BJ (cell line): ENCODE measurements at places on chromosomes 7 and 10.

GRCh38 chr10:131920151-131920550, 19.3 kb downstream of the PPP2R2D start:
- DNase-seq = no peak

DNA sequence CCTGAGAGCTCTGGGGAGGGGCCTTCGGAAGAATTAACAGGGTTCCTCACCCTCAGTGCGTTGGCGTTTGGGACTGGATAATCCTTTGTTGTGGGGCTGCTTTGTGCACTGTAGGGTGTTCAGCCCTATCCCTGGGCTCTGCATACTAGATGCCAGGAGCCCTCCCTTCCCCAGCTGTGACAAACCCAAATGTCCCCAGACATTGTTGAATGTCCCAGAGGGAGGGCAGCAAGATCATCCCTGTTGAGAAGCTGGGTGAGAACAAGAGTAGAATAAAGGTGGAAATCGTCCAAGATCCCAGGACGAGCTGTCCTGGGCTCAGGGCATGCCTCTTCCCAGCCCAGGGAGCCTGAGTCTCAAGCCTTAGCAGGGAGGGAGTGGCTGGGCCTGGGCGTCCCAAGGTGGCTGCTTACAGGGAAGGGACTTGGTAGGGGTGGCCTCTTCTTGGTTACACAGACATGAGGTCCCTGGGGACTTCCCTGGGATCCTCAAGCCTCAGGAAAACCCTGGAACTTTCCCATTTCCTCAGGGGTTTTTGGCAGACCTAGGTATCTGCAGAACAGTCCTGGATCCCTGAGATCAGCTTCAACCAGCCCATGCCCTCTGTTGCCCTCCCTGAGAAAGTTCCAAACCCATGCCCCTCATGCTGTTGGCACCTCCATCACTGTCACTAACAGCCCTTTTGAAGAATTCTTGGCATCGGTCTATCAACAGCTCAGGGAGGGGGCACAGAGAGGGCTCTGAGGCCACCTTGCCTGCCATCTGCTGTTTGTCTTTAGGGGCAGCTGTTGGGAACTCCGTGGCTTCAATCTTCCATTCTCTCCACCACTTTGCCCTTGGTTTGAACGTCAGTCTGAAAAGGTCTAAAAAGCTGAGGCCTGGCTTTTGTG, 53.7 kb downstream of the GOLGA7B start:
- DNase-seq = no peak

GRCh38 chr7:134792968-134793367, 13.5 kb downstream of the CALD1 start:
- no peak for DNase-seq

- DNase-seq = peak; percentile 84
Measured at GRCh38 chr10:31242902-31243301, 76.1 kb upstream of the ZEB1 start.

GRCh38 chr10:3887885-3888476, 103.0 kb upstream of the KLF6 start:
- DNase-seq = peak; percentile 77
